Activated CD4-positive, alpha-beta T cell treated with anti-CD3 and anti-CD28 coated beads, Interleukin-2, amount 50 U/mL, for 24 hours (primary cell): ENCODE measurements at places on chromosomes 7 and 10.

DNA sequence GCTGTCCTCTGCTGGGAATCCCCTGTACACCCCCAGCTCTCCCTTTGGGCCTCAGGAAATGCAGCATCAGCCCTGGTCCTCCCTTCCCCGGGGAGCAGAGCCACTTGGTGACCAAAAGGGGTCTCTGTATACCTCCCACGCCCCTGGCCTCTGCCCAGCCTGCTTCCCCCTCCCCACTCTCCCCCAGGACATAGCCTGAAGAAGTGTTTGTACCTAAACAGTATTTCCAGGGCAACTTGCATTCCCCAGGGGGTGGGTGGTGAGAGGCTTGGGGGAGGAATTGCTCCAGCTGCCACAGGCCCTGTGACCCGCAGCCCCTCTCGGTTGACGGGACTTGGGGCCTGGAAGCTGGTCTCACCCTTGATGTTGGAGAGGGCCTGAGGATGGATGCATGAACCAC, 39.3 kb downstream of the TMEM270 start:
- DNase-seq = no peak

DNA sequence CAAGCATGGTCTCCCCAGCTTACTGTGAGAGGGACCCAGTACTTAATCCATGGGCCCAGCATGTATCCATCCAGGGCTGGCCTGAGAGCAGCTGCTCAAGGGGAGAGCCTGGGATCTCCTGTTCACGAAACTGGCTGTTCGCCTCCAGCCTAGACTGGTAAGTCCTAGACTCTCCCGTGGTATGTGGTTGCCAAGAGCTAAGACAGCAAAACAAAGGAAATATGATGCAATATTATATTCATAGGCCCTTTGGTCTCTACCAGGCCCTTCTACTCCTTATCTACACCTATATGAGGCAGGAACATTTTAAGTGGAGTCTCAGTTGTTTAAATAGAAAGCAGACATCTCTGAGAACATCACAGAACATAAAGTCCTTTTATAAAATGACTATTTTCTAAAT, 28.9 kb upstream of the STK17A start:
- DNase-seq = no peak

DNA sequence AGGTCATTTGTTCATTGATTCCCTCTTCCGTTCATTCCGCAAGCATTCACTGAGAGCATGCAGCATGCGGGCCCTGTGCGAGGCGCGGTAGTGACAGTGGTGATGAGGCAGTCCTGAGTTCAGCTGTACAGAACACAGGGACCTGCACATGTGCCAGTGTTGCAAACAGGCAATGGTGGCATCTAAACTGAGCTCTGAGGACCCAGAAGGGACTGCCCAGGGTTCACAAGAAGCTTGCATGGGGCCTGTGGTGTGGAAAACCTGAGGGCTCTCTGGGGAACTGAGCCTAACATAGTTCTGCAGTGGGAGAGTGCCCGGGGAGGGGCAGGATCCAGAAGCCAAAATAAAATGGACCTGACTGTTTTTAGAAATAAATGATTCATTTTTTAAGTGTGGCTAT, 13.2 kb downstream of the ZNF488 start:
- DNase-seq = no peak

GRCh38 chr7:138245682-138246081, 169.4 kb downstream of the AKR1D1 start:
- DNase-seq = no peak

DNA sequence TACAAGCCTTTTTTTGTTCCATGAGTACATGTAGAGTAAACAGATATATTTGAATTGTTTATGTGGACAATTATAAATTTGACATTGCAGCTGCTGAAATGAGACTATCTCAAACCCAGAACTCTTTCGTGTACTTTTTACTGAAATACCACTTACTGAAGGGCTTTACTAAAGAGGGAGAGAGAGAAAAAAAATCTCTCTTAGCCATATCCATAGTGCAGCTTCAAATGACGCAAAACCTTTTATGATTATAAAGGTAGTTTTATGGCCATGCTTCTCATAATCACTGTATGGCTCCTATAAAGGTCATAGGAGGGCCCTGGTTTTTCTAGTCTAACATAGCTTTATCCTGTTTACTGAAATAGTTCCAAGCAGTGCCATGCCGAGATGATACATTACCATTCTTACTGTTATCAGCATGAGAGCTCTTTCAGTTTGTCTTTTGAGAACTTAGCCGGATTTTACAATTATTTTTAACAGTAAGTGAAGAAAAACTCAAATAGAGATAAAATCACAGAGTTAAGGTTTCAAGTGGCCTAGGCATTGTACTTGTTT, 35.1 kb downstream of the KCND2 start:
- DNase-seq = no peak

DNA sequence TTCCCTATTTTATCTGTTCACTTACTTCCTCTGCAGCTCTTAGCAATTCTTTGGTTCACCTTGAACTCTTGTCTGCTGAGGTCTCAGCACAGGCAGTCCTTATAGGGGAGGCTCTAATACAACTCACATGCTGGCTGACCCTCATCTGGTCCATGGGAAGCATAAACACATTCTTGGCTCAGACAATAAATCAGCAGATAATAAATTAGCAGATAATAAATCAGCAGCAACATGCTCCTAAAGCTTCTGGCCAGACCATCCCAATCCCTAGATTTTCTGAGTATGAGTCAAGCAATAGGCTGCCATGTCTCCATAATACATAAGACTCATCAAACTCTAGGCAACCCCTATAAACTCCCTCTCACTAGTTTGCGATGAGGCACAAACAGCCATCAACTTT, 208.6 kb upstream of the STEAP4 start:
- DNase-seq = no peak

DNA sequence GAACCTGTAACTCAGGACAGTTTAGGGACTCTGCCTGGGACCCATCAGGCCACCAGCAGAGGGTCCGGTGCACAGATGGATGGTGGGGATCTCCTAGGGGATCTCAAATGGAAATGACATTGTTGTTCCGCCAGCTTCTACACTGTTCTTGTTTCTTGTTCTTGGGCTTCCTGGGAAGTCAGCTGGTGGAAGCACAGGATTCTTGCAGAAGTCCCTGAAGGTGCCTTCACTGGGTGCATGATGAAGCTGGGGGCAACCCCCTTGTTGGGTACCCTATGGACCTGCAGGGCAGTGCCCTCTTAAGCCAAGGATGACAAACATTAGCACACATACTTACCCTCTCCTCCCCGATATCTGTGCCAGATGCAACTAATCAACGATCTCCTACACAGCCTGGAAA, 18.6 kb downstream of the SFTPD start:
- no peak for DNase-seq

- no peak for DNase-seq
Measured at GRCh38 chr7:118496138-118496644, 271.7 kb downstream of the ANKRD7 start.

GRCh38 chr7:107386548-107387102, 83.2 kb upstream of the GPR22 start:
- DNase-seq = no peak

DNA sequence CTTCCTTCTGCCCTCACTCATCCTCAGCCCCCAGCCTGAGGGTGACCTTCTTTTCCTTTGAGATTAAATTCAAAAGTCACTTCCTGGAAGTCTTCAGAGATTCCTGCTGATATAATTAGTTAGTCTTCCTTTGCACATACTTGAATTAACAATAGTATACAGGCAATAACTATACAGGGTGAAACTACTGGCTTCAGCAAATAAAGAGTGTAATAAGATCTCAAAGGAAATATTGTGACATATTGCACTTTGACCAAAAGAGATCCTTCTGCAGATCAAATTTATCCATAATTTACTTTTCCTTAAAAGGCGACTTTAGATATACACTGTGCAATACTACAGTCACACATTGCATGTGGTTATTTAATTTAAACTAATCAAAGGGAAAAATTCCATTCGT, 123.8 kb downstream of the SEMA3A start:
- DNase-seq = no peak

GRCh38 chr7:47049234-47049774, 532.6 kb downstream of the TNS3 start:
- DNase-seq = no peak

DNA sequence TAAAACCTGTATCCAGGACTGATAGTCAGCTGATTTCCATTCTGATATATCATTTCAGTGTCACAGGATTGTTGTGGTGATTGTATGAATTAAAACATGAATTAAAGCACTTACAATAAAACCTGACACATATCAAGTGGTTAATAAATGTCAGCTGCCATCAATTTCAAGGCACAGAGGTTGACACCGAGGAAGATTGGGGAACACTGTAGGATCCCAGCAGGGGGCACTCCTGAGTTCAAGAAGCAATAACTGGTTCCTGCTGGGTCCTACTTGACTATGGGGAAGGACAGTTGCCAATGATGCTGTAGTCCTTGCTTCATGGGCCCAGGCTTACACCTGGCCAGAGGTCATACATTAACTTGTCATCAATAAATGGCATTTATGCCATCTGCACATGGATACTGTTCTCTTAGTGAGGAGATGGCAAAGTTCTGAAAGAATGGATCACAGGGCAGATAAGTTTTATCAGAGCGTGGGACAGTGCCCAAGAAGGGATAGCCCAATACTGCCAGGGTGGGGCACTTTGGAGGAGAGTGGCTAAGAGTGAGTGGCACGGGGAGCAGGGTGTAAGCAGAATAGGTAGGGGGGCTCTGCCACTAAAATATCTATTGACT, 24.1 kb downstream of the FZD1 start:
- DNase-seq = no peak

DNA sequence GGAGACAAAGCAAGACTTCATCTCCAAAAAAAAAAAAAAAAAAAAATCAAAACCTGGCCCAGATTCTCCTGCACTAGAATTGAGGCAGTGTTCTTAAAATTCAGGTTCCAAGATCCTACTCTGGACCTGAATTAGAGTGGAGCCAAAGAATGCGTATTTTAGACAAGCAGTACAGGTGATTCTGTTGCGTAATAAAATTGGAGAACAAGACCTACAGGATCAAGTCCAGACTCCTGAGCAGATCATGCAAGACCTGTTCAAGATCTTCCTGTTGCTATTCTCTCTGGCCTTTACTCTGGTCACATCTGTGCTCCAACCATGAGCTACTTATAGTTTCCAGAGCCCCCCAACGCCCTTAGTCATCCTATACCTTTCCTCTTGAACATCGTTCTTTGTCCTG, 51.5 kb upstream of the RSBN1L start:
- no peak for DNase-seq

- no peak for DNase-seq
Measured at GRCh38 chr7:101420436-101420835, 57.8 kb downstream of the COL26A1 start.

- DNase-seq = no peak
Measured at GRCh38 chr10:127193125-127193524, 3.3 kb downstream of the INSYN2A start.

GRCh38 chr7:115680921-115681320, 349.6 kb downstream of the TFEC start:
- no peak for DNase-seq

- DNase-seq = no peak
Measured at GRCh38 chr10:124375353-124375614, 43.4 kb downstream of the OAT start.

GRCh38 chr10:118621304-118621942, 26.0 kb upstream of the PRLHR start:
- no peak for DNase-seq

GRCh38 chr10:74786126-74786525, 40.3 kb upstream of the KAT6B start:
- DNase-seq = no peak

DNA sequence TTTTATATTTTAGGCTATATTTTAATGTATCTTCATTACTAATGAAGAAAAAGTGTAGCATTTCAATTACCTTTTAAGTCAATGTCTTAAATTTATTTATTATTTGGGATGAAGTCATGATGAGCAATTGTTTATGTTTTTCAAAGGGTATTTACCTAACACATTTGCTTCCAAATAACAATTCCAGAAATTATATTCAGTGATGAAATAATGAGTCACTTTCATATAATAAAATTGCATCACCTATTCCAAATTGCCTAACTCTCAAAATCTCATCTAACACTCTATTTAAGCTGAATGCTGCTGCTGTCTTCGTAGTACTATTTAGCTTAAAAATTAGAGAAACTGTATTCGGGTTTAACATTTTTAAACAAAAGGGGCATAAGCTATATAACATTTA, 97.7 kb downstream of the PRKG1 start:
- DNase-seq = no peak

DNA sequence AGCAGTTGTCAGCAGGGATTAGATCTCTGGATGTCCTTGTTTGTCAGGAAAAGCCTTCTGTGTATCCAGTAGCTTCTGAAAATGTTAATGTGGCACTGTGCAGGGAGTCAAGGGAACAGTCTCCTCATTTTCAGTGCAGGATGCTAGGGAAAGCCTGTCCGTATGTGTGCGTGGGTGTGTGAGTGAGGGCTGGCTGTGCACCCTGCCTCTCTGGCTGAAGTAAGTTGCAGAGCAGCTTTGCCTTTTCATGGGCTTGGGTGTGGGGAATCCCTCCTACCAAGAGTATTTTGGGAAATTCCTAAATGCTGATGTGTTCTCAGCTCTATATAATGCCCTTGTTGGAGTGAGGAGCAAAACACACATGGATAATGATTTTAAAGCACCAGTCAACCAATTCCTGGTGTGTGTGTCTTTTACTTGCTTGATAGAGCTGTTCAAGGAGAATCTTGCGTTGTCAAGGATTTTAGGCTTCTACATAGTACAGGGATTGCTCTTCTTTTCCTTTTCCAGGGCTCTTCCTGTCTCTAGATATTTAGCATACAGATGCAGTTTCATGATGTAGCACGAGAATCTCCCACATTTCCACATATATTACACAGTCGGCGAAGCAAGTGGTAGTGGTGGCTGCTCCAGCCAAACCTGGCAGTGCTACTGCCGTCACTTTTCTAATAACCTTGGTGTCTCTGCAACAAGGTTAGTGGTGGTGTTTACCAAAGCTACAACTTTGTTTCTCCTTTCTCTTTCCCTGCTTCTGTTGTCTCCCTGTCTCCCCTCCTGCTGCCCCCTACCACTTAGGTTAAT, 92.8 kb downstream of the MCU start:
- DNase-seq = no peak

- DNase-seq = no peak
Measured at GRCh38 chr7:2688409-2689342, 674 bp downstream of the AMZ1 start.

- no peak for DNase-seq
Measured at GRCh38 chr10:33569702-33570101, 235.2 kb upstream of the NRP1 start.

GRCh38 chr10:103645141-103646054, 151.9 kb downstream of the NEURL1 start:
- no peak for DNase-seq

DNA sequence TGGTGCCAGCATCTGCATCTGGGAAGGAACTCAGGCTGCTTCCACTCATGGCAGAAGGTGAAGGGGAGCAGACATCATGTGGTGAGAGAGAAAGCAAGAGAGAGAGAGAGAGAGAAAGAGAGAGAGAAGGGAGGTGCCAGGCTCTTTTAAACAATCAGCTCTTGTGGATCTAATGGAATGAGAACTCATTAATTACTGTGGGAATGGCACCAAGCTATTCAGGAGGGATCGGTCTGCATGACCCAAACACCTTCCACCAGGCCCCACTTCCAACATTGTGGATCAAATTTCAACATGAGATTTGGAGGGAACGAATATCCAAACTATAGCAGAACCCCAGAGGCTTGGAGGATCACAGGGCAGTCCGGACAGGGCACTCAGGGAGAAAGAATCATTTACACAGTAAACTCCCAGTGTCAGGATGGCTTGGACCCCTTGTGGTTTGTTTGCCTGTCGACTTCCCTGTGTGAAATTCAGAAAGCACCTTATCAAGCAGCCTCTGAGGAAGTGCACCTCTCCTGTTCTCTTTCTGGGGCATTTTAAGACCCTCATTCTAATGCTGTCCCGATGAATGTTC, 308.5 kb downstream of the REEP3 start:
- no peak for DNase-seq

- no peak for DNase-seq
Measured at GRCh38 chr10:85914720-85915119, 451.9 kb downstream of the GRID1 start.
